ENCODE measurements at places on chromosomes 11 and 22.

DNA sequence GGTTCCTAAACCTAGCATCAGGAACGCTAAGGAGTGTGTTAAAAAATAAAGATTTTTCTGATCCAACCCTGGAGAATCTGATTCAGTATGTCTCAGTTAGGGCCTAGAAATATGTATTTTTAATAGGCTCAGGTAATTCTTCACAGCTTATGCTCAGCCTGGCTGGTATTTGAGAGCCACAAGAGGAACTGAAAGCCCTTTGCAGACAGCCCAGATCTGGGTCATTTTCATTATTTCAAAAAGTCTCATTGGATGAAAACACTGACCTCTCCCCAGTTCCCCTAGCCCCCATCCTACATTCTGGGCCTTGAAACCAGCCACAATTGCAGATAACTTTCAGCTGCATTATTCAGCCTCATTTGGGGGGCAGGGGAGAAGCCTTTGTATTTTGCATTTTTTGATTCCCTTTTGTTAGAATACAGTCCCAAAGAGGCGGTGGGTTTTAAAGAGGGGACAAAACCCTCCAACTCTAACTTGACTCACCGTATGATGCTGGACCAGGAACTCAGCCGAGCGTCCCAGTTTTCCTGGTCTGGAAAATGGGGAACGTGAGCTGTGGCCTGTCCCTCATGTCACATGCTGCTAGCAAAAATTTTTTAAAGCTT lies 66.0 kb upstream of the LARGE1 start:
- no peak for DNase-seq

DNA sequence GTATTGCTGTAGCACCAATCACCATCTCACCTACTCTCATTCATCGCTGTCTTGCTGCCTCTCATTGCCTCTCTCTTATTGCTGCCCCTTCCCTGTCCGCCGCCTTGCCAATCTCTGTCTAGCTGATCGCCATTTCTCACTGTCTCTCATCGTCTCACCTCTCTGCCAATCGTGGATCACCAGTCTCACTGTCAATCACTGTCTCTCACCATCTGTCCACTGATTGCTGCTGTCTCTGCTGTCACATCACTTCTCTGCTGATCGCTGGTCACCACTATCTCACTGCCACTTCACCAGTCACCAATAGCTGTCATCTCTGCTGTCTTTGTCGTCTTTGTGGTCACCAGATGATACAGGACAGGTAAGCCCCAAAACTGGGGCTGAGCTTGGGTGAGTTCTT lies 20.6 kb upstream of the RNASEH2C start:
- no peak for DNase-seq

GRCh38 chr22:44701824-44702478 lies at the start of gene PRR5:
TSS of gene PRR5 (plus strand) at chr22:44702204. CDS start at chr22:44702475, 271 bp downstream.
- peak; percentile 65 for DNase-seq

DNA sequence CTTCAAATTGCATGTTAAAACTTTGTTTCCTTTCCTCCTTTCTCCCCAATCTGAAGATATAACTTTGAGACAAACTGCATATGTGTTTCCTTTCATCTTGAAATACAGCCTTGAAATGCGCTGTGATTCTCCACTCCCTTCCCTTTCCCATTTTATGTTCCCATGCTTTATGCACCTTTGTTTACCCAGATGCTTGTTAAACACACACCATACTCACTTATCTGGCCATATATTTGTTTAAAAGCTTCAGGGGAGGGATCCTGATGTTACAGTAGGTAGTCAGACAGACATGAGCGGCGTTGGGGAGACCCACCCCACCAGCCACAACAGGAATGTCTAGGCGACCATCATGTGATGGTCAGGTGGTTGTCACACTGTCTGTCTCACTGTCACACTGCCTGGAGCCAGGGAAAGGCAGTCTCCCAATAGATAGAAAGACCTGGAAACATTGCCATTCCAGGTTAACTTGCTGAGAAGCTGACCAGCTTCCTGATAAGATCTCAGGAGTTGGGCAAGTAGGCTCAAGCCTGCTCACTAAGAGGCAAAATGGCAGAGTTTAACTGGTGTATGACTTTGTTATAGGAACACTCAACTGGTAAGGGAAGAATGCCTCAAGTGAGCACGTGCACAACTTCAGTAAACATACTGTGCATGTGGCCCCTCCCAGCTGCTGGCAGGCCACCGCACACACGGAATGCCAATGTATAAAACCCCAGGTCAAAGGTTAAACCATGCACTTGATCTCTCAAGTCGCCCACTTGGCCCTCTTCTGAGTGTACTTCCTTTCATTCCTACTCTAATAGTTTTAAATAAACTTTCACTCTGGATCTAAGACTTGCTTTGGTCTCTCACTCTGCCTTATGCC lies 23.5 kb upstream of the MSANTD2 start:
- no peak for DNase-seq

GRCh38 chr22:25027959-25028840 lies 75.7 kb downstream of the KIAA1671 start:
- no peak for DNase-seq

GRCh38 chr11:34656062-34656720 lies 35.3 kb downstream of the EHF start:
- DNase-seq, result no peak

- DNase-seq, result no peak
Measured at GRCh38 chr11:127137771-127138280, 137.3 kb upstream of the KIRREL3 start.

DNA sequence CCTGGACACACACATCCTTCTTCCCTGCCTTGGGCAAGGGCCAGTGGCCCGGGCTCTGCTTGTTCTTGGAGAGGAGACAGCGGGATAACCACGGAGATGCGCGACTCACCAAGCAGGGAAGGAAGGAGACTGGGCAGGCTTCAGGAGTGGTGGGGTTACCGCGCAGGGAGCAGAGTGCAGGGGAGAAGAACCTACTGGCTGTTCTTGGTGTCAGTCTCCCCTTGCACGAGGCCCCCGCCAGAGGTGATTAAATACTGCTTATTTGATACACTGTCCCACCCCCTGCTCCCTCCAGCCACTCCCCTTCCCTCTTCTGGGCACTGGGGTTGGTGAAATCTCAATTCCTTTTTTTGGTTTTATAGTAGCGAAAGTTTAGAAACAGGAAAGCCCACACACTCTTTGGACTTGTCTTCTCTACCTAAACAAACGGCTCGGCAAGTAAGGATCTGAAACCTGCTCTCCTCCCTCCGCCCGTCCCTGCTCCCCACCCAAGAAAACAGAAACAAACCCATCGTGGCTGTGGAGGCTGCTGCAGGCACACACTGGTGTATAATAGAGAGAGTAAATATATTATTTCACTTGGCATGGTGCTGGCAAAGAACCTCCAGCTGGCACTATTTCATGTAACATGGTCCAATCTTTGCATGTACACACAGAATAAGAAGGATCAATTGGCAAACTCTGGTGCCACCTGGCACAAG lies 10.8 kb downstream of the LARGE2 start:
- DNase-seq, result no peak

- DNase-seq, result no peak
Measured at GRCh38 chr11:73412308-73412707, 36.1 kb downstream of the RELT start.

All from stimulated activated CD8-positive, alpha-beta memory T cell treated with anti-CD3 and anti-CD28 coated beads, Interleukin-12 subunit alpha, Interleukin-12 subunit beta, amount 100 ng/mL, for 1 hour (primary cell).